Stimulated activated CD8-positive, alpha-beta memory T cell treated with anti-CD3 and anti-CD28 coated beads, Interleukin-4, amount 100 ng/mL, for 4 hours (primary cell): ENCODE measurements at places on chromosomes 5 and 9.

DNA sequence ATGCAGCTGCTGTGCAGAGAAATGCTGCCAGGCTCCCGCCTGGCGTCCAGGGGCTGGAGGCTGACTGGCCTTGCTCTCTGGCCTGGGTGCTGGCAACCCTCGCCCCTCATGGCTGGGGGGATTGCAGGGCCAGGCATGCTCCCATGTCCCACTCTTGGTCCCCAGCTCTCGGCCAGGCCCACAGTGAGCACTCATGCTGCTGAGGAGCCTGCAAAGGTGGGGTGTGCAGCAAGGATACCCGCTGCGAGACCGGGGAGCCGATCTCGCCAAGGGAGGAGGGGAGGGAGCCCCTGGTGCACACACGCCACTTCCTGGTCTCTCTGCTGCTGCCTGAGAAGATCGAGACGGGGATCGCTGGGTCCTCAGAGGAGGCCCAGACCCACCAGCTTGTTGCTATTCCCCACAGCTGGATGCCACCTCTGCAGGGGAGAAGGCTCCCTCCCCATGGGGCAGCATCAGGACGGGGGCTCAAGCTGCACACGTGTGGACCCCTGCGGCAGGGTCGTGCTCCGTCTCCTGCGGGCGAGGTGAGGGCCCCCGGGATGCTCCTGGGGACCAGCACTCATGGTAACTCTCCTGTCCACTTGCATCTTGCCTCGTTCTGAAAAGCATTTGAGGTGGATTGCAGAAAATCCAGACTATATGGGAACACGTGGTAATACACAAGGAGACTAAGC lies 14.3 kb upstream of the CACFD1 start:
- DNase-seq = no peak

DNA sequence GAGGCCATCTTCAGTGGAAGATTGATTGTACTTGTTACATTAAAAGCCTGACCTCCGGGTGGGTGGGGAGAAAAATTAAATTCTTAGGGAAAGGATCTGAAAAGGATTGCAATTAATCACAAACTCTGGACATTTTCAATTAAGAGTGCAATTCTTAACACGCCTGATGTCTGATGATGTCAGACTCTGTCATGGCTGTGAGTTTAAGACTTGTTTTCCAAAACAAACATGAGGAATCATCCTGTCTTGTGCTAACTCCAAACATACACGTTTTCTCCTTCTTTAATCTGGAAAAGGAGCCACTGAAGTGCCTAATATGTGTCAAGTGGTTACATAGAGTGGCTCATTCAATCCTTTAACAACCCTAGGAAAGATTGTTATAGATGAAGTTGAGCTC lies 60.4 kb upstream of the SMIM23 start:
- DNase-seq = no peak

GRCh38 chr9:99012957-99013512 lies 69.3 kb downstream of the COL15A1 start:
- DNase-seq = no peak

DNA sequence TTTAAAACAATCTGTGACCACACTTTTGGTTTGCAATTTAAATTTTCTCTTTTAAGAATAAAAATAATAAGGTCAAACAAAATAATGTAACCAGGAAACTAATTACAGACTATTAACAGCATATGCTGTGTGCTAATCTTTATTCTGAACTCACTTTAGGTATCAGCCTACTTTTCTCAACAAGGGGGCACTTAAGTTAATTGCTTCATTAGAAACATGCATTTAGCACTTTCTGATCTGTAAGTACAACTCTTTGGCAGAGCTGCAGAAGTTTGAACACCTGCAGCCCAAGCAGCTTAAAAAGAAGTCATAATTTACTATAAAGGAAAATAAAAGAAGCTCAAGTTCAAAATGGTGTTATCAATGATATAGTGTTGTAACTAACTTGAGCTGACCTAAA lies 21.7 kb downstream of the XRCC4 start:
- no peak for DNase-seq

GRCh38 chr5:54653956-54654614 lies 136.5 kb downstream of the SNX18 start:
- no peak for DNase-seq

- no peak for DNase-seq
Observed at GRCh38 chr9:34331196-34331595, 1.8 kb downstream of the NUDT2 start.

DNA sequence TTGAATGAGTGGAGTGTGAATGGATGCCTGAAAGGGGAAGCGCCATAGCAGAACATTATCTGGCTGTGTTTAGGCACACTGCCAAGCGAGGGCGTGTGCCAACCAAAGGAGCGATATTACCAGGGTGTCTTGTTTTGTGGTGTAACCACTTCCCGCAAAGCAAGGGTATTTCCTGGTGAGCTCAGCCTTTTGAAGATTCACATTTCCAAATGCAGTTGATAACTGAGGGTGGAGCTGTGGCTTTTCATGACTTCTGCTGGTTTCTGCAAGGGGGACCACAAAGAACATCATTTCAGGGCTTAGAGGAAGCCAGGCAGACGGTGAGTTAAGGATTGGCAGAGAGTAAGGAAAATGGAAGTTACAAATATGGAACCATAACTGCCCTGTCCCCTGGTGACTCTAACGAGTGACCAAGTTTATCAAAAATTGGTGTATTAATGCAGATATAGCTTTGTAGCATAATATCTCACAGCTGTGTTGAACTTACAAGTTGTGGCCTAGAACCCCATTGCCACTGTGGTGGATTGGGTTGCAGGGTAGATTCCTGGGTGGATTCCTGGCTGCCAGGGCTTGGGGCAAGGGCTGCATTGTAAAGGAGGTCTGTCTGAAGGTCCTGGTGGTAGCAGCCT lies 71.4 kb downstream of the RALGPS1 start:
- DNase-seq = peak; percentile 72

GRCh38 chr5:89849830-89850512 lies 559.6 kb downstream of the CETN3 start:
- DNase-seq = no peak

GRCh38 chr5:81233080-81233634 lies at the start of gene CKMT2:
TSS of gene CKMT2 (plus strand) at chr5:81233322. CDS start at chr5:81251133, 17,811 bp downstream.
- no peak for DNase-seq

GRCh38 chr5:173318881-173319620 lies 9.2 kb downstream of the STC2 start:
- no peak for DNase-seq

DNA sequence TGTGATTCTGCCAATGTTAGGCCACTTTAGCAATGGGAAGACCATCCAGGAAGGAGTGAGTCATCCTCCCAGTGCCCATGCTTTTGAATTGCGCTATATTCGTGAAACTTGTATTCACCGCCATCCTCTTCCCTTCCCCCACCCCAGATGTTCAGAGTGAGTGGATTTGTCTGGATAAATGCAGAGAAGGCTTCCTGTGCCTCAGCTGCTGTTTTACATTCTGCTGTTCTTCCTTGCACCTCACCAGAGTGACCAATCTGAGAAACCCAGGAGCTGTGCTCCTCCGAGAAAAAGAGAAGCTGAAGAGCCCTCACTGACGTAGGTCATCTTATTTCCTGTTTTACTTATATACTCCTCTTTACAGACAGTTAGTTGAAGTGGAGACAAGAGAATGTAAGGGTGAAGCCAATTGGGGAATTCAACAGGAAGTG lies 24.6 kb upstream of the SVEP1 start:
- no peak for DNase-seq

DNA sequence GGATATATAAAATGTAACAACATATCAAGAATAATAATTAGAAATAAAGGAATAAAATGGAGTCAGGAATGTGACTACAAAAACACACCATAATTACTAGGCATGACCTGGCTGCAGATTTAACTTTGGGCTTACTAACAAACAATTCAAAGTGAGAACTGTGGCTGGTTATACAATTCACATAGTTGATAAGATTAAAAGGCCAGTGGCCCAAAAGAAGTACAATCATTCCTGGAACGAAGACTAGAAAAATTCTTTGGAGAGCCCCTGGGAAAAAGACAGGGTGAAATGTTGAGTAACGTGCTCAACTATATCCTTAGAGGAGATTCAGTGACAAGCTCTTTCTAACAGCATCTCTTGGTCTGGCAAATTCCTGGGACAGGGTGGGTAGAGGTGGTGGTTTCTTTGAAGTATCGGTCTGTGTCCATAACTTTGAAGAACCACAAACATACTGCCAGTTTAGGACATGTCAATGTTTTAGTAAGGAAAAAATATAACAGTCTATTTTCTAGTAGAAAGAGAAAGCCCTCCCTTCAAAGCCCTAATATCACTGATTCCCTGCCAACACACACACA lies 75.0 kb upstream of the IL6ST start:
- DNase-seq = no peak

DNA sequence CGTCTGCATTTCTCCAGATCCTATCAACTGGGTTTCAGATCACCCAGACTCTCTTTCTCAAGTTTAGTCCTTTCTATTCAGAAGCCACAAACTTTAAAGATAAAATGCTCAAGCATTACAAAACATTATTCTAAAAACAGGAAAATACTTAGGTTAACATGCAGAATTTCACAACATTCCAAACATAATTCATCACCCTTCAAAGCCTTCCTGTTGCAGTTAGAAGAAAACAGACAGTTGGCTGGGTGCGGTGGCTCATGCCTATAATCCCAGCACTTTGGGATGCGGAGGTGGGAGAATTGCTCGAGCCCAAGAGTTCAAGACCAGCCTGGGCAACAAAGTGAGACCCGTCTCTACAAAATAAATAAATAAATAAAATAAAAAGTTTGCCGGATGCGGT lies 7.7 kb upstream of the OCLN start:
- DNase-seq = no peak

DNA sequence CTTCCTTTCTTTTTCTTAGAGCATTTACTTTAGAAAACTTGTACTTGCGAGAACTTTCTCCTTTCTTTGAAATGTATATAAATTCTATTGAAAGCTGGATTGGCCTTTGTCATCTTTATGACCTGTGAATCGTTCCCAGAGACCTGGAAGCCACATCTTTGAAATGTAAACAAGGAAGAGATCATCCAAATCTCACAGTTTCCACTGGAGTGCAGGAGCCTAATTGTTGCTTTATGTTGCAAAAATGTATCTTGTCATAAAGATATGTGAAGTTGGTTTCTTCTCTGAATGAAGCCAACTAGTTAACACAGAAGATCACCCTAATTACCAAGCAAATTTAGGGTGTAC lies 1101.8 kb downstream of the TAF11L14 start:
- DNase-seq = no peak

DNA sequence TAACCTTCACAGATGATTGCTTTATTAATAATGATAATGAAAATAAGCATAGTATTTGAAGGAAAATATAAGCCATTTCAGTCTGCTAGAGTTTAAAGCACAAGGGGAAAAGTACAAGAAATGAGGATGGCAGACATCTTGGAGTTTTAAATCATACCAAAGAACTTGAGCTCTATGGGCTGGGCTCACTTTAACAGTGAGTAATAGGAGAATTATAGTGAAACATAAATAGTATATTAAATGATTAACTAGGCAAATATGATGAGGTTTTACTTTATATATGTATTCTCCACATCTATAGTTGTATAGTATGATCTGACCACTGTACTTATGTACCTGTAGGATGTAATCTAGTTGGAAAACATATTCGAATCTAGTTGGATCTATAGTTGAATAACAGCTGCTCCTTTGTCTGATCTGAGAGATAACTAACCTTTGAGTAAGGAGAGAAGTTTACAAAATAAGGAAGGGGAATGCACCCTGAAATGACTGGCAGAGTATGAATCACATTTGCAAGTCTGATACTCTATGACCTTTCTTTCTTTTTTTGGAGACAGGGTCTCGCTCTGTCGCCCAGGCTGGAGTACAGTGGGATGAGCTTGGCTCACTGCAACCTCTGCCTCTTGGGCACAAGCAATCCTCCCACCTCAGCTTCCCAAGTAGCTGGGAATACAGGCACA lies 17.6 kb downstream of the MEGF9 start:
- DNase-seq = no peak

DNA sequence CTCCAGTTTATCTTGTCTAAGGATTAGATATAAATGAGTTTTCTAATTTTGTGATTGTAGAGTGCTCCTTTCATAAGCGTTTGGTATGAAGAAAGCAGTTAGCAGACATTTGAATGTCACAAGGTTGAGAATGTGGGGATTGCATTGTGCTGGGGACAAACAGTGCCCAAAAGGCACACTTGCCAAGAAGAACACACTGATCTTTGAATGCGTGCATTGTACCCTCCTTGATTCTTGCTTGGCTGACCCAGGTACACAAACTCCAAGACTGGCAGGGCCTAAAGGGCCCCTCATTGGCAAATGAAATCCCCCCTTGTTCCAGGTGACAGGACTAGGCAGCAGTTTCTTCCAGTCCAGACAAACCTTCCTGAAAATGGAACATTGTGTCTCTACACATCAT lies 96.9 kb upstream of the LIFR start:
- no peak for DNase-seq

GRCh38 chr9:130156672-130157071 lies 15.5 kb upstream of the NCS1 start:
- no peak for DNase-seq

DNA sequence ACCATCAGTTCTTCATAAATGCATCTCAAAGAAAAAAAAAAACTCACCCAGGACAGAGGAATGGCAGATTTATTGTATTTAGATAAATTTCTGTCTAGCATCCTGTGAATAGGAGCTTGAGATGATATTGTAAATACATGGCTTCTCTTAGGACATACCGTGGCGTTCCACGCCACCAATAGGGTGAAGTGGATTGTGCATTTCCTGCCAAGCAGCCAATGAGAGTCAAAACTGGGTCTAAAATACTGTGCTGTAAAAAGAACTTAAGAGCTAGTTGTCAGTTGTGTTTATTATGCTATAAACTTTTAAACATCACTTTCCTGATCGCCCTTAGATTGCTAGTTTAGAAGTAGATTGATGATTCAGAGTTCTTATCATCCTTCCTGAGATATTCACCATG lies 20.9 kb upstream of the TRPM6 start:
- DNase-seq = no peak

DNA sequence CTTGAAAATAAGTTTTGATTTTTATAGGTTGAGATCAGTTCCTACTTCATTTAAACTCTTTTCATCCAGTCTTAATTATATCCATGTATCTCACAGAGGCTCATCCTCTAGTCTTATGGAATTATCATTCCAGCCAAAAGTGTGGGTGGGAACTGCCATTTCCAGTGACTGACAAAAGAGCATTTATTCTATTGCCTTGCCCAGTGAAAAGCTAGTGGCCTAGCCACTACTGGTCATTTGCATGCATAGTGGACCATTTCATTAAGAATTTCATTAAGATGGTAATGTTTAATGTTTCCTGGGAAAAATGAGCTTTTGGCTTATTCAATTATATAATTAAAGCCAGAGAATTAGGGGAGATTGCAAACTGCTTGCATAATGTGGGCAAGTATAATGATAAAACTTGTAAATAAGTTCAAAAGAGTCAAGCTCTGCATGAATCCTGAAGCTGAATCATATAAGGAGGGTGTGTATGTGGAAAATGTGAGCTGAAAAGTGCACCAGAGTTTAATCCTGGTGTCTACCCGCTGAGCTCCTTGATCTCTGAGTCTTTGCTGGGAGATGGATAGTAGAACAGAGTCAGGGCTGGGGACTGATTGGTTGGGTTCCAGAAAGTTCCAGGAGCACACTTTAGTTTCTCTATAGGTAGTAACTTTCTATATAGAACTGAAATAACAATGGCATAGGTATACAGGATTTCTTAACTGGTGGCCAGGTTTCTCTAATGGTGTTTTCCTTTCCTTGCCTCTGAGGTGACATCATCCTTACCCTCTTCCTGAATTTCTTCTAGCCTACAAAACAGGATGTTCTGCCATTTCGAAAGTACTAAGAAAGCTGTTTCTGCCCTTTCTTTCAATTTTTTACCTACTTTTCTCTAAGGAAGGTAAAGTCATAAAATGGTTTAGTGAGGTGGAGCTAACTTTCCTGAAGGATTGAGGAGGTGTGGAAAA lies 78.5 kb downstream of the KIF4B start:
- no peak for DNase-seq
